ENCODE measurements at places on chromosomes 12 and 14. TPM values are rescaled to one million over a fixed set of nuclear protein-coding genes. Genes with fewer than 3 reads are reported as not detected.

DNA sequence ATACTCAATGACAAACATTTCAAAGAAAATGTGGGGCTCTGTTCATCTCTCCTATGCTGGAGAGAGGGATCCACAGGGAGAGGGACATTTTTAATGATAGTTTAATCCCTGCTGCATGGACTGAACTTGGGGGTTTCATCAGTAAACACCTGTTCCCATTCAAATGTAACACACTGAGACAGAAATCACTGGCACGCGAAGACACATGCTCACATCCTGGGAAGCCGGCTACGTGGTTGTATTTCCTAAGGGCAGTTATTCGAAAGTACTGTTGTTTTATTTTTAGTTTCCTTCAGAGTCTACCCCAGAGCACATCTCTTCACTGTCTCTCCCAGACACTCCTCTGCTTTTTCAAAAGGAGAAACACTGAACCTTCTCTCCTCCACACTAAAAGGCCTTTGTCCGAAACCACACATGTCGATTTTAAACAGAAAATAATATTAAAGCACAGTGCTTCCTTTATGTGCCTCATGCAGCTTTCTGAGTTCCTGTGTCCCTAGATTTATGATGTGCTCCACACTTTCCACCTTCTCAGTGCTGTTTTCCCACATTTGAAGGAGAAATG lies 52.8 kb downstream of the PTHLH start:
- no peak for DNase-seq

DNA sequence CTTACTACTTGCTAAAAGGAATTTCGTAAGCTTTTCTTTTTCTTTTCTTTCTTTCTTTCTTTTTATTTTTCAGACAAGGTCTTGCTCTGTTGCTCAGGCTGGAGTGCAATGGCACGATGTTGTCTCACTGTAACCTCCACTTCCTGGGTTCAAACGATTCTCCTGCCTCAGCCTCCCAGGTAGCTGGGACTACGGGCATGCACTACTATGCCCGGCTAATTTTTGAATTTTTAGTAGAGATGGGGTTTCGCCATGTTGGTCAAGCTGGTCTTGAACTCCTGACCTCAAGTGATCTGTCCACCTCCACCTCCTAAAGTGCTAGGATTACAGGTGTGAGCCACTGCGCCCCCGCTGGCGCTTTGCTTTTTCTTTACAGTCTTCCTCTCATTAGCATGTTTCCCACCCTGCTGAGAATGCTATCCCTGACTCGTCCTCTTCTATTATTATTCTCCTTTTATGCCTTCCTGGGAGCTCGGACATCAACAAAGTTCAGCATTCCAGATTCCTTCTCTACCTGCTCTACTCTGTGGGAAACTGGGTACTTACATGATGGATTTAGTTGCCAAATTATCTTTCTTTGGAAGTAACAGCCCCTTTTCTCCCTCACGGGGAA lies 3.1 kb downstream of the MTHFD1 start:
- no peak for DNase-seq

DNA sequence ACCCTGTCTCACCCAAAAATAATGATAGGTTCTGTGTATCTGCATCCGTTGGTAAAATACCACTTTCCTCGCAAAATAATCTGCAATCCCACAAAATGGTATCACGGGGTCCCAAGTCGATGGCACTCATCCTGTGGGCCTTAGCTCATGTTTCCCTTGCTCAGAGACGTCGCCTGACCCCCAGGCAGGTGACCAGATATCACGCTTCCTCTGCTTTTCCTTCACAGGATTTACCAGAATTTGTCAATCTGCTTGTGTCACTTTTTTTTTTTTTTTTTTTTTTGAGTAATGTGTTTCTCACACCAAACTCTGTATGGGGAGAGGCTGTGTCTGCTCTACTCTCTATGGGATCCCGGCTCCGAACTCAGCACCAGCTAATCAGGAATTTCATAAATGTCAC lies 162.7 kb downstream of the PRKCH start:
- no peak for DNase-seq

MDM2 gene
- 63.6 TPM for total RNA-seq

DNA sequence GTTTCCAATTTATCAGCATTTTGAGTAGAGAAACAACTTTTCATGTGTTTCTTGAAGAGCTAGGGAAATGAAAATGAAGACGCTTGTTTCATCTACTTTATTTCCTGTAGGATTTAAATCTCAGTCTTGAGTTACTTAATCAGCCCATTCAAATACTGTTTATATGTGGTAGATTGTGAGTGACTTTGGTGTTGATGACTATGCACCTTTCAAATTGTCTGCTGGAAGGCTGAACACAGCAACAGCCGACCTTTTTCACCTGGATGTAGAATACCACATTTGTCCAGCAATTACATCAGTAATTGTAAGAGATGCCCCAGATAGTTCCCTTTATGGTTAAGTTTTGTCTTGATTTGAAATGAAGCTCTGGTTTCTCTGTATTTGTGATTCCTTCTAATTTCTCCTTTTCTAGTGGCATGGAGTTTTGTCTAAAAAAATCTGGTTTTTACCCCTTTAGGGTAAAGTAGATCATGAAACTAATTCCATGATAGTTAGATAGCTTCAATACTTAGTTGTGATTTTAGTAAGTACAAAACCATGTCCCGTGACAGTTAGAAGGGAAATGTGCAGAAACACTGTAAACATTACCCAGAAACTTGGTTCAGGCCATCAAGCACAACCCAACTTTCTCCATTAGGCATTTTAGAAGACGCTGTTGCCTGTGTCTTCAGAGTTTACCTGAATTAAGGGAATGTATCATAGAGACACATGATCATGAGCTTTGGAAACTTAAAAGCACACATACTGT lies 165.0 kb downstream of the SRGAP1 start:
- no peak for DNase-seq

GRCh38 chr12:96338852-96339471 lies 61.3 kb downstream of the CDK17 start:
- DNase-seq = no peak

WNT5B gene
- total RNA-seq = 4.8 TPM

GRCh38 chr14:21300892-21301291 lies 21.0 kb downstream of the RPGRIP1 start:
- no peak for DNase-seq

DNA sequence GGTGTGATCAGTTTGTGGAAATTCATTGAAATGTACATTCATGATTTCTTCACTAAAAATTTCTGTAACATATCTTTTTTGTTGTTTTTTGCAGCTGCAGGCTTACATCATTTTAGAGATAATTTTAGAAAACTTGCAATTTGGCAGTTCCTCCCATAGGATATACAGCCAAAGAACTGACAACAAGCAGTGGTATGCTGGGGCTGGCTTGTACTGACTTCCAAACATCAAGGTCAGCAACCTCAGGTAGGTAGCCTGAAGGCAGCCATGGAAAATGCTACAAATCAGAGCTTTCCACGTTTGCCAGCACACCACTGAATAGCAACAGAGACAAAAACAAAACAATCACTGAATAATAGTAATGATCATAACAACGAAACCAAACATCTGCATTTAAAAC lies 21.2 kb downstream of the TRIM9 start:
- no peak for DNase-seq

GPRC5A gene
- total RNA-seq = 0.09 TPM

SLC8A3 gene
- 0.99 TPM for total RNA-seq

- DNase-seq = no peak
Observed at GRCh38 chr12:81209012-81209411, 131.1 kb downstream of the ACSS3 start.

GRCh38 chr14:104898870-104899510 lies 25.7 kb upstream of the PLD4 start:
- no peak for DNase-seq

TPPP2 gene
- total RNA-seq = not detected

PLD4 gene
- total RNA-seq = 5.5 TPM

GAS2L3 gene
- 4.4 TPM for total RNA-seq

- no peak for DNase-seq
Observed at GRCh38 chr12:26940516-26941214, 2.4 kb downstream of the FGFR1OP2 start.

- DNase-seq = no peak
Observed at GRCh38 chr12:111761099-111761498, 5.6 kb upstream of the ALDH2 start.

IKZF4 gene
- 1.7 TPM for total RNA-seq

- no peak for DNase-seq
Observed at GRCh38 chr12:128594521-128594920, 229.2 kb downstream of the SLC15A4 start.

DNA sequence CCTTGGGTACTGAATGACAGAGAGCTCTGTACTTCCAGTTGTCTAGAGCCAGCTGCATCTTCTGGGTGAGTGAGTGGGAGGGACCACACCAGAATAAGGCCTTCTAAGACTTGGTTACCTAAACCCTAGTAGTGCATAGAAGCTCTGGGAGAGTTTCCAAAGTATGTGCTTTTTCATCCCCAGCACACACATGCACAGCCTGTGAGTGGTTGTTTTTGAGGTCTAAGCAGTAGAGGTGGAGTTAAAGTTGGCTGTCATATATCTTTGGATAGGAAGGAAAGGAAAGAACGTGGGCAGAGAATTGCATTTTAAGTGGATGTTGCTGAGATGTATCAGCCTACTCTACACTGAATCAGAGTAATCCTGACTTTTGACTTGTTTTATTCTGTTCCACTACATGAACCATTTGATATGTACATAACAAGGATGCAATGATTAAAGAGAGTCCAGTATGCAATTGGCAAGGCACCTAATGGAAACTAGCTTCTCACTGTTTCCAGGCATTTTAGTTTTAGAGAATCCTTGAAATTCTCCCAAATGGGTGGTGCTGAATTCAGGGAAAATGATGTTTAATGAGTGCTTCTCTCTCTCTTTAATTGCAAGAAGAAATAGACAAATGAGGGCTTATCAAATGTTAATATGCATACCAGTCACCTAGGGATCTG lies 51.8 kb upstream of the PRICKLE1 start:
- DNase-seq = no peak

GRCh38 chr12:96053476-96054243 lies 18.3 kb upstream of the LTA4H start:
- DNase-seq = no peak

SLC10A1 gene
- total RNA-seq = not detected

GRCh38 chr12:5682581-5682980 lies 250.7 kb downstream of the NTF3 start:
- DNase-seq = no peak

ADGRD1 gene
- 0.94 TPM for total RNA-seq

DNA sequence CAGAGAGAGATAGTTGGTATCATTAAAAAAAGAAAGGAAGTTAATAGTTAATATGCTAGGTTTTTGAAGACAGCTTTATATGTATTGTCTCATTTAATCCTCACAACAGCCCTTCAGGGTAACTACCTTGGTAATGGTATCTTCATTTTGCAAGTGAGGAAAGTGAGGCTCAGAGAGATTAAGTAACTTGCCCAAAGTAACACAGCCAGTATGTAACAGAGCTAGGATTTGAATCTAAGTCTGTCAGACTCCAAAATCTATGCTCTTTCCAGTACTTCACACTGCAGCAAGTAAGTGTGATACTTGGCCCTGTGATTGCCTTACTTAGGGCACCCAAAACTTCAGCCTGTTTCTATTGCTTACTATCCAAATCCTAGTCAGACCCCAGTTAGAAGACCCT lies 7.0 kb downstream of the SRP54 start:
- DNase-seq = no peak

- DNase-seq = no peak
Observed at GRCh38 chr12:12008931-12009611, 61.7 kb upstream of the BCL2L14 start.

- no peak for DNase-seq
Observed at GRCh38 chr12:47941871-47942613, 21.4 kb upstream of the TMEM106C start.

GRCh38 chr12:84408936-84409335 lies 503.7 kb downstream of the SLC6A15 start:
- DNase-seq = no peak

DNA sequence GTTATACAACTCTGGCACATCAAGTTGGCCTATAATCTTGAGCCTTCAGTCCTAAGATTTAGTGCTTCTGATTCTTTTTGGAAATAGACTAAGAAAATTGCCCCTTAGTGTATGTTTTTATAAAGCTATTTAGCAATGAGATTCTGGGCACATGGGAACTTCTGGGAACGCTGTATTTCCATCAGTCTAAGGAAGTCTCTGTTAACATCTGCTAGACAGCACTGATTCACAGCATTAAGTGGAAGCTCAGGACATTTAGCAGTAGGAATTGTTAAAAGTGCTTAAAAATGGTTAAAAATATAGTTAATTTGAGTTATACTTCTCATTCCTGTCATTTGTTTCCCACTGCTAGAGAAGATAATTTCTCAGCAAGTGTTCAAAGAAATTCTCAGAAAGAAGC lies 579.1 kb downstream of the SLC16A7 start:
- no peak for DNase-seq

MEG3 gene
- 12.6 TPM for total RNA-seq

- no peak for DNase-seq
Observed at GRCh38 chr12:132585177-132585576, 25.2 kb downstream of the LRCOL1 start.

- DNase-seq = no peak
Observed at GRCh38 chr12:99381992-99382391, 265.6 kb upstream of the GARIN6 start.

HOXC13 gene
- total RNA-seq = 0.05 TPM

DNA sequence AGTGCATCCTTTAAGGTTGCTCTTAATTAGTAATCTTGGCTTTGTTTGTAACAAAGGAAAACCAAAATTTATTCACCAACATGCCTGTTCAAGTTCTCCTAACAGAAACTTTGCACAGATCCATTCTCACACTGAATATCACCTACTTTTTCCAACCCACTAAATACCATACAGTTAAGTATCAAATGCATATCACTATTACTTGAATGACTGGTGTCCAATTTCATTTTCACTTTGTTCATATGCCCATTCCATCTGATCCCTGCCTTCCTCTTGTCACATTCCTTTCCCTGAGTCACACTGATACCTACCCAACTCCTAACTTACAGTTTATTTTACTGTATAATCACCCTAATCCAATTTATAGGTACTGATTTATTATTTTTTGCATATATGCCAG lies 286.4 kb downstream of the NELL2 start:
- DNase-seq = no peak

DNA sequence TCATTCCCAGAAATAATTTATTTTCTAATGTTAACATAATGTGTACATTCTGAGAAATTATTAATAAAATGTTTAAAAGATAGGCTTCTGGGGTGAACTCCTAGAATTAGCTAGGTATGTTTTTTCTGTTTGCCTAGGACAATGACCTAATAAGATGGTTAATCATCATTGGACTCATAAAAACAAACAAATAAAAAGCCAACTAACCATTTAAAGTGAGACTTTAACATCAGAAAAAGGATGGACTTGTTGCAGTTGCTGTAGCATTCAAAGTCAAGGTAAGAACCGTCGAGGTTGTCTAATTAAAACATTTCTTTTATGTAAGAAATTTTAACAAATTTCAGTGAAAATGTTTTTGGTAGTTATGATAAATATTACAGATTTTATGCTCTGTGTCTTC lies at the start of gene SLCO1B3:
Gene SLCO1B3 (plus strand): TSS at position 219 of the 400 bp plus-strand sequence. CDS start 5,034 bp downstream, outside the sequence.
- DNase-seq = no peak

TAPBPL gene
- 60.6 TPM for total RNA-seq
